ENCODE measurements at places on chromosomes 3 and 15. TPM values are rescaled to one million over a fixed set of nuclear protein-coding genes. Genes with fewer than 3 reads are reported as not detected.

Gene SLC12A1
- not detected for total RNA-seq

Gene ZPLD1
- total RNA-seq, result 0.17 TPM

Gene GOLGA8S
- under 0.01 TPM for total RNA-seq

Gene PLCL2
- total RNA-seq, result 11.0 TPM

Gene CTXN2
- total RNA-seq, result not detected

Gene IL17RB
- total RNA-seq, result 0.33 TPM

Gene SLC4A7
- total RNA-seq, result 176 TPM

Gene ISLR
- total RNA-seq, result 14.0 TPM

Gene PPP1R14D
- total RNA-seq, result not detected

Gene GHRL
- not detected for total RNA-seq

Gene PLA2G4D
- total RNA-seq, result not detected

Gene TMA7
- 305 TPM for total RNA-seq

Gene ANAPC13
- 93.3 TPM for total RNA-seq

Gene TUSC7
- not detected for total RNA-seq

Gene NPAP1
- not detected for total RNA-seq

Gene DUSP7
- 5.4 TPM for total RNA-seq

Gene IDH3A
- 25.2 TPM for total RNA-seq

Gene TMIE
- 0.51 TPM for total RNA-seq

Gene CEMIP
- total RNA-seq, result 324 TPM

Gene FYCO1
- total RNA-seq, result 82.2 TPM

Gene OCA2
- total RNA-seq, result not detected

Gene CCDC39
- total RNA-seq, result under 0.01 TPM

Gene ADAM10
- total RNA-seq, result 157 TPM
